ENCODE measurements at places on chromosomes 5 and 9.

GRCh38 chr9:5842929-5843793, 10.2 kb upstream of the ERMP1 start:
- DNase-seq = no peak

DNA sequence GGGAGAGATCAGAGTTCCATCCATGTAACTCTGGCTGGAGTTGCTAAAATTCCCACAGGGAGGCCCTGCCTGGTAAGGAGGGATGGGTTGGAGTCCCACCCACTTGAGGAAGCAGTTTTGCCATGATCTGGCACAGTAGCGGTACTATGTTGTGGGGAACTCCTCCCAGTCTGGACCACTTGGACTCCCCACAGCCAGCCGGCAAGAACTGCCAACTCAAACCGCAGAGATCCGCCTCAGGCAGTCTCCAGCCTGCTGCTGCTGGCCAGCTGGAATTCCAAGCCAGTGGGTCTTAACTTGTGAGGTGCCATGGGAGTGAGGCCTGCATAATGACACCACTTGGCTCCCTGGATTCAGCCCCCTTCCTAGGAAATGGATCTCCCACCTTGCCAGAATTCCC, 151.9 kb downstream of the NDUFS4 start:
- no peak for DNase-seq

GRCh38 chr5:67873935-67874334, 341.6 kb upstream of the PIK3R1 start:
- no peak for DNase-seq

DNA sequence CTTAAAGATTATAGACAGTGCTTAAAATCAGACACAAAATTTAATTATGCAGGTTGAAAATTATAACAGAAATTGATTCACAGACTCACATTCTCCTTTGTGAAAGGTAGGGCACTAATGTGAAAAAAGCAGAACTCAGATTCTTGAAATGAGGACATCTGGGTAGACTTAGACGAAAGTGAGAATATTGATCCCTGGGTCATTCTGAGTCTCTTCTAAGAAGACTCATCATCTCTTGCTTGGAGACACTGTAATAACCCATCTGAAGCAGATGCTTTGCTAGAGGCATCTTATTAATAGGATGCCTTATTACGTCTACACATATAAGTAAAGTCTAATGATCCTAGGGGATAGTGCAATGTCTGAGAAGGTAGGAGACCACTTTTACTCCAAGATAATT, 274.4 kb downstream of the HINT1 start:
- DNase-seq = no peak

- DNase-seq = no peak
Observed at GRCh38 chr5:589588-589987, 22.6 kb upstream of the CEP72 start.

DNA sequence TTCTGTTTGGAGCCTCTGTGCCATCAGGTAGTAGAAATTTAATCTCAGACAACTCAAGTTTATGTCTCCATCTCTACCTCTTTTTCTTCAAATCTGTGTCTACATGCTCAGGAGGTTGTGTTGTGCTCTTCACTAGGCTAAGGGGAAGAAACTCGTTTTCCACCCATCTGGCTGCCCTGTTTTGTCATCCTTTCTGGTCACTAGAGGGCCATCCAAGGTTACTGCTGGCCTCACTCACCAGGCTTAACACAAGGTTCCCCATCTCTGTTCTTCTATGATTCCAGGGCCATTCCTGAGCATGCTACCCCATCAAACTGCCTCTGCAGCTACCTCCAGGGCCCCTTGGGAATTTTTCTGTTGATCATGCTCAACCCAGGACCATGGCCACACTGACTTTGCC, 213.3 kb upstream of the FBXL7 start:
- DNase-seq = no peak
